Stimulated activated CD4-positive, alpha-beta T cell treated with anti-CD3 and anti-CD28 coated beads, Interleukin-4, amount 100 ng/mL, for 24 hours (primary cell): ENCODE measurements at places on chromosomes 13 and 19.

DNA sequence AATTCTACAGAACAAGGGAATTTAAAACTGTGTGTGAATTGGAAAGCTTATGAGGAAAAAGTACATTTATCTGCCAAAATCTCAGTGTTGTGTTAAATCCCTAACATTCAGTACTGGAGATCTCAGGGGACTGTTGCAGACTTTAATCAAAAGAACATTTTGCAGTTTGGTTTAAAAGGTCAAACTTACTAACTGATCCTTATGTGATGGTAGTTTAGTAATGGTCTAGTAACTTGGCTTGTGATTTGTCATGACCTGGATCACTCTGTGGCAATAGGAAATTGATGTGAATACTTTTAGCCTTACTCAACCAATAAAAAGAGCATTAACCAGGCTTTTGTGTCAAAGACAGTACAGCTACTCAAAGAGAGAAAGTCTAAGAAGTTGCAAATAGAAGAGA lies 862.1 kb upstream of the MIR17HG start:
- no peak for DNase-seq

DNA sequence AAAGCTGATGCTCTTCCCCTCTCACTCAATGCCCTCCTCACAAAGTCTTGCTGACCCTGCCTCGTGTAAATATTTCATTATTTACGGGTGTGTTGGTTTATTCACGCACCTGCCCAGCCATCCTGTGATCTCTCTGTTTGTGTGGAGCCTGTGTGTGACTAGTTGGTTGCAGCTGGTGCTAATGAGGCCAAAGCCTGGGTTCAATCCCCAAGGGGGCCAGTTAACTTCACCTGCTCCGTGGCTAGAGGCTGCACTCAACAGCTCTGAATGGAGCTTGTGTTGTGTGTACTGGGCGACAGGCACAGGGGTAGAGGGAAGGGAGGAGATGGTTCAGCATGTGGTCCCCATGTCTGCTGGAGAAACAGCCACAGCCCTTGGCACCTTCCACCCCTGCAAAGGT lies 109.5 kb downstream of the DNAJC15 start:
- DNase-seq, result no peak

DNA sequence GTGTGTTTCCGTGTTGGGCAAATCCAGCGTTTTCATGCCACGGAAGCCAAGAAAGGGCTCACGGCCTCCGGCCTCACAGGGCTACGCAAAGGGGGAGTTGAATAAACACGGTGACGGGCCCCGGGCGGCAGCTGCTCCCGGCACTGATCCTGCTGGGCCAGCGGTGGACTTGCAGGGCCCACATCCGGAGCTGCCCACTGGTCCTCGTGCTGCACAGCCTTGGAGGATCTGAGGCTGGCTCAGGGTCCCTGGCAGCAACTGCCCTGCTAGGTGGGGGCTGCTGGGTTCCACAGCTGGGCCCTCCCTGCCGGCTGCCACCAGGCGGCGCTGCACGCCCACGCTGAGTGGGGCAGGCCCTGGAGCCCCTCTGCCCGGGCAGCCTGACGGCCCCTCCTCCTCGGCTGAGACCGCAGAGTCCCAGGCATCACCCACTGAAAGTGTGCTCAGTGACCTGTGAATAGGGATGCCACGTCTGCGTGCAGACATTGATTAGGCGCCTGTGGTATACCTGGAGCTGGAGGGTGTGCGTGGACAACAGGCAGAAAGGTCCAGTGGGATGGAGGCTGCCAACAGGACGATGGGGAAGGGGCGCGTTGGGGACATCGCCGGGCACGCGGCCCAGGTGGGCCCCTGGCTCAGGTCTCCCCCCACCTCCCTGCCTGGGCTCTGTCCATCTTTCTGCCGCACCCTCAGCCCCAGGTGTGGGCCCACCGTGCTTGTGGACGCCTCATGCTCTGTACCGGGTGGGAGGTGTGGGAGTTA lies 5.3 kb upstream of the HCN2 start:
- DNase-seq, result peak; percentile 64

DNA sequence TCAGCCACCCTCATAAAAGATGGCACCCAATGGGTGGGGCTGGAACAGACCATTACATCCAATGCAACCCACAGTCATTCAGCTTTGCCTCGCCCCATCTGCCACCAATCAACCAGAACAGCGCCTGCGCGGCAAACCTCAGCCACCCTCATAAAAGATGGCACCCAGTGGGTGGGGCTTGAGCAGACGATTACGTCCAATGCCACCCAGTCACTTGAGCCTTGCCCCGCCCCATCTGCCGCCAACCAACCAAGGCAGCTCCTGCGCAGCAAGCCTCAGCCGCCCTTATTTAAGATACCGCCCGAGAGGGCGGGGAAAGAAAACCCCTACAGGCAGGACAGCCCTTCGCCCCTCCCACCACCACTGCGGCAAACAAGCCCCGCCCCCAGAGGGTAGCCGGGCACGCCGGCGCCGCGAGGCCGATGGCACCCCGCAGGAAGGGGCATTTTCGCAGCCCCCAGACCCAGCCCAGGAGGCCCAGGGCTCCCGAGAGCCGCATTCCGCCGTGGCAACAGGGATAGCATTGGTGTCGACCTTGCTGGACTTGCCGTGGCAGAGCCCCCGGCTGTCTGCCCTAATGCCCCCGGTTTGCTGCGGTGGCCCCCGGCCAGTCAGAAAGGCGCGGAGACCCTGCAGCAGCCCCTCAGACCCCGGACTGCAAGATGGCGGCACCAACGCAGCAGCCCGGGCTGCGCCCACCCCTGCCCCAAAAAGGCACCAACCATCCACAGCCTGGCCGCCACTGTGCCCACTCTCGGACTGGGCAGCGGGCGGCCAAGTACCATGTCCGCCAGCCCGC lies 675 bp downstream of the PEG3 start:
- no peak for DNase-seq

GRCh38 chr19:2421581-2422306 lies 5.6 kb downstream of the TIMM13 start:
- no peak for DNase-seq

- no peak for DNase-seq
Measured at GRCh38 chr13:113920606-113921286, 53.1 kb downstream of the C13orf46 start.

GRCh38 chr19:56138069-56138468 lies 3.0 kb upstream of the ZNF444 start:
- no peak for DNase-seq

- DNase-seq, result no peak
Measured at GRCh38 chr13:61950828-61951227, 535.2 kb upstream of the PCDH20 start.

DNA sequence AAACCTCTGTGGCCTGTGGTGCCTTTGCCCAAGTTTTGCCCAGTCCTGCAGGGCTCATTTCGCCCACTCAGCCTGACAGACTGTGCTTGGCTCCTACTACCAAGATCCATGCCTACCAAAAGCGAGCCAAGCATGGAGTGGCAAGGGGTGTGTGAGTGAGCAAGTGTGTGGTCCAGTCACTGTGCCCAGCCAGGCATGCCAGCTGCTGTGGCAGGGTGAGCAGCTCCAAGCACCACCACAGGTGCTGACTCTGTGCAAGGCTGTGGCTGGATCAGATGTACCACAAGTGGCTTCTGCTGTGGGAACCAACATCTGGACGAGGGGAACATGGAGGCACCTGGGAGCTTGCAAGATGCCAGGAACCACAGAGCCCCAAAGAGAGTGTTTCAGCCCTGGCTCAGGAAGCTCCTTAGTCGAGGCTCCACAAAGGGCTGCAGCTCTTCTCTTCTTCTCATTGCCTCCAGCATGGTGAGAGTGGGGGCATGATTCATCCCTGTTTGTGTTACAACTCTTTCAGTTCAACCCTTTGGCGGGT lies 1564.2 kb upstream of the MIR17HG start:
- DNase-seq, result no peak

DNA sequence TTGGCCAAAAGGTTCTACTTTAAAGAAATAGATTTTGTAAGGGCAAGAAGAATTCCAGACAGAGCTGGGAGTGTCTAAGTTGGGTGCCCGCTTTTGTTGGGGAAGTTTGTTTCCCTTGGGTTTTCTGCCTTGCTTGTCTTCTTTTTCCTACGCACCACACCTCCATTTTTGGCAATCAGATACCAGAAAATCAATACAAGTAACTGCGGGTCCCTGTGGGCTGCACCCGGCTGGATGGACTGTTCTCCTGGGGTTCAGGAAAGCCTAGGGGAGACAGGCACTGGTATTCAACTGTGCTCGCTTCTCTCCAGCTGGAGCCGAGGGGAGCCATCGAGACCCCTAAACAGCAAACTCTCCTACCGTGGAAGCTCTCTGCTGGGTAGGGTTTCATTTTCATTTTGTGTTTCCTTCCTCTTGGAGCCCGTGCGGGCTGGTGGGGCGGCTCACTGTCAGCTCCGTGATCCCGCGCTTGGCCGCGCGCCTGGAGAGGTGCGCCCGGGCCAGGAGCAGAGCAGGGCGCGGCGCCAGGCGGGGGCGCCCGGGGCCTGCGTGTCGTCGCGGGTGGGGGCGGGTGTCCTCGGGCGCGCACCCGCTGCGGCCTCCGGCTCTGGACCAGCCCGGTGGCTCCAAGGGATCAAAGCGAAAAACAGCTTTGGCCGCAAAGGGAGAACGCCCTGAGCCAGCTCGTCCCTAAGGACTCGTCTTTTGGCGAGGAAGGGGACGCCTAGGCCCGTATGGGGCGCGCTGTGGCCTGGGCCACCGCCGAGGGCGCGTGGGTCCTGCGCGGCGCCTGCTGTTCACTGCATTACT lies 347.2 kb downstream of the ZNF536 start:
- DNase-seq, result no peak

GRCh38 chr19:17942181-17942580 lies 9.4 kb downstream of the CCDC124 start:
- DNase-seq, result no peak
